Anterior cingulate cortex (tissue), 58 donors: ENCODE measurements at places on chromosomes 5 and 9.
A peak's percentile ranks its signal among the peaks of the same experiment; 100 is the strongest.

GRCh38 chr9:16272776-16273175 lies 597.7 kb downstream of the BNC2 start:
- no peak for DNase-seq

DNA sequence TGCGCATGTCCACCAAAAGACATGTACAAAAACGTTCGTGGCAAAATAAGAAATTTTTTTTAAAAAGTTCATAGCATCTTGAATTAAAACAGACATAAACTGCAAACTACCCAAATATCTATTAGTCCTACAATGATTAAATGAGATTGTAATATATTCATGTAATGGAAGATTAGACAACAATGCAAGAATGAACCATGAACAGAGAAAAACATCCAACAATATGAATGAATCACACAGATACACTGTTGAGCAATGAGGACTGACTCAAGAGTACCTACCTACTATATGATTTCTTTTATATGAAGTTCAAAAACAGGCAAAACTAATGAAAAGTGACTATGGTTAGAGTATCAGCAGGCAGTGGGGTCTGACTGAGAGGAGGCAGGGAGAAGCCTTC lies 17.9 kb upstream of the CTNNAL1 start:
- no peak for DNase-seq

DNA sequence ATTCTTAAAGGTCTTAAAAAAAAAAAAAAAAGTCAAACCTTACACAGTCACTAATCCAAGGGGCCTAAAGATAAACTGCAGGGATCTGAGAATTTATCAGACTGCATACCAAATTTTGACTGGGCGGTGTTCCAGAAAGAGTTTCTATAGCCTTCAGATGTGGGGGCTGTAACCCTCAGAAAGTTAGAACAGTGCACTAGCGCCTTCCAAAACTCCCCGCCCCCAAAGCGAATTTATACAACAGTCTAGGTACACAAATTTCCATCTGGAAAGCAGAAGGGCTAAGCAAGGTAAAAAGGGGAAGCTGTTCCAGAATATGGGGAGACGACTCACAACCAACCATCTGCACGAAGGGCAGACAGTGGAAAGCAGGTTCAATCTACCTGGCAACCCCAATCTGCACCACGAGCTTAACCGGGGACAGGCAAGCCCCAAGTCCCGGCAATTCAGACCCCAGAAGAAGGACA lies 813 bp downstream of the ERMP1 start:
- DNase-seq: no peak

DNA sequence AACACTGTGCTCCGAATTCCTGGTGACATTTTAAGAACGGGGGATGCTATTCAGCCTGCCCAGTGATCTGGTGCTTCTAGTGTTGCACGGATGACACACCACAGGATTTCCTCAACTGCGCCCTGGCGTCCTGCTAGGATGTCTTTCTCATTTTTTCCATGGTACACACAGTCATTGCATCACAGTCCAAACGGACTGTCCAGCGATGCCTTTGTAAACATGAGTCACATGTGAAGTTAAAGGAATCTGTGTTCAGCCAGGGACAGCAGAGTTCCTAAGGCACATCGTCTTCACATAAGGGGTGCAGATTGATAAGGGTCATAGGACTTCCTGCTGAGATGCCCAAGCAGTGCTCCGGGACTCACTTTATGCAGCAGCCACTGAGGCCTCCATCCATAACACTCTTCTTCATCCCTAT lies 9.3 kb upstream of the PTPN3 start:
- DNase-seq: no peak

DNA sequence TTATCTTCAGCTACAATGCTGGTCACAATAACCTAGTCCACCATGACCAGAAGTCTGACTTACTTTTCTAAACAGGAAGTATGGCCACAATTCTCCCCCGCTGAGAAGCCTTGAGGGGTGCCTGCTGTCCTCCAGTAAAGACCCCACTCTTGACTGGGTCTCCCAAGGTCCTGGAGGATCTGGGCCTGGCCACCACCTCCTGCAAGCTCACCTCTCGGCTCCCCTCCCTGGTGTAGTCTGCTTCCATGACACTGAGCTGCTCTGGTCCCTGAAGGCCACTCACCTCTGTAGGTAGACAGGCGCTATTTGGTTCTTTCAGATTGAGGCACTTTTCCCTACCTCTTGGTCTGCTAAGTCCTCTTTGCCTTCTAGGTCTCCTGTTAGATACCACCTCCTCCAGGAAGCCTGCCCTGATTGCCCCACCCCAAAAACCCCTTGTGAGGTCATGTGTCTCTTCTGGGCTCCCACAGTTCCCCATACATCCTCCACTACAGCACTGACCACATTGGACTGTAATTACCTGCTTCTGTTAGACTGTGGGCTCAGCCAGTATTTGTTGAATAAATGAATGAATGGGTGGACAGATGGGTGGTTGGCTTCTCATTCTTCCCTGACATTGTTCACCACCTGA lies 62.6 kb upstream of the IER5L start:
- DNase-seq: no peak

- DNase-seq: no peak
These were observed 2.6 kb upstream of the DAB2IP start for GRCh38 chr9:121648799-121649198.

DNA sequence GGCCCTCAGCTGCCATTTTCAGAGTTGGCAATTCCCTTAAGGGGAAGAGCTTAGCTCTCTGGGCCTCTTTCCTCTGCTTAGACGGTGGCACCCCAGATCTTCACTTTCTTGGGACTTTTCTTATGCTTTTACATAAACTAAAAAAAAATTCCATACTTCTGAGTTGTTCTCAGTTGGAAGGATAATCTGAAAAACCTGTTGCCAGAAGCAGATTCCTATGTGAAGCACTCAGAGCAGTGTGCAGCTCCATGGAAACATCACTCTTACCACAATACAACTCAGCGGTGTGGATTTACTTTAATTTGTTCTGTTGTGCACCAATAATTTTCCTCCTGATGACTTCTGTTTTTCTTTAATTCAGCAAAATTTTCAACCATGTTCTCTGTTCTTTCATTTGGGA lies 44.1 kb upstream of the MROH2B start:
- no peak for DNase-seq

DNA sequence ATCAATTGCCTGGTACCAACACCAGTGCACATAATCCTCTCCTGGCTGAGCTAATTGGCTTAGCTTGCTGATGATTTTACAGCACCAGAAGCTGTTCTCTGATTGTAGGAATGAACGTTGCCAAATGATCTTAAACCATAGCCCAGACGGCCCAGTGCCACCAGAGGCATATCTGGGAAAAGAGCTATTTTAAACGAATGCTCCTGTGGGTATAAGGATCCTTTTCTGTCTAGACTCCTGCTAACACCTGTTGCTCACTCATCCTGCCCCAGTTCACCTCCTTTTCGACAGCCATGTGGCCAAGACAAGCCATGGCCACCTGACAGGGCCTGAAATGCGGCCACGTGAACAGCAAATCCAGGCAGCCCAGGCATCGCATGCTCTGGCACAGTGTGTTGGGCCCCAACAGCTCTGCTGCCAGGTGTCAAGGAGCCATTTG lies 289.9 kb upstream of the SLC30A5 start:
- no peak for DNase-seq

DNA sequence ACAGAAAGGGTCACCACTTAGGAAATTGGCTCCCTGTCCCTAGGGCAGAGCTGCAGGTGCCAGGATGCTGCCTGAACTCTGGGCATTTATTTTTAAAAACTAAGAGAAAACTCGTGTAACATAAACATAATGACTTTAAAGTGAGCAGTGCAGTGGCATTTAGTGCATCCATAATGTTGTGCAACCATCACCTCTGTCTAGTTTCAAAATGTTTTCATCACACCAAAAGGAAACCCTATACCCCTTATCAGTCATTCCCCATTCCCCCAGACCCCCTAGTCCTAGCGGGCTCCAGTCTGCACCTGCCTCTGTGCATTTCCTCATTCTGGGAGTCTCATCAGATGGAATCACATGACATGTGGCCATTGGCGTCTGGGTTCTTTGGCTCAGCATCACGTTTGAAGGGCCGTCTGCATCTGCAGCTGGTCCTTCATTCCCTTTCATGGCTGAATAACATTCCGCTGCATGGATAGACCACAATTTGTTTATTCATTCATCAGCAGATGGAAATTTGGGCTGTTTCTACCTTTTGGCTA lies 55.8 kb downstream of the NSG2 start:
- DNase-seq: no peak

DNA sequence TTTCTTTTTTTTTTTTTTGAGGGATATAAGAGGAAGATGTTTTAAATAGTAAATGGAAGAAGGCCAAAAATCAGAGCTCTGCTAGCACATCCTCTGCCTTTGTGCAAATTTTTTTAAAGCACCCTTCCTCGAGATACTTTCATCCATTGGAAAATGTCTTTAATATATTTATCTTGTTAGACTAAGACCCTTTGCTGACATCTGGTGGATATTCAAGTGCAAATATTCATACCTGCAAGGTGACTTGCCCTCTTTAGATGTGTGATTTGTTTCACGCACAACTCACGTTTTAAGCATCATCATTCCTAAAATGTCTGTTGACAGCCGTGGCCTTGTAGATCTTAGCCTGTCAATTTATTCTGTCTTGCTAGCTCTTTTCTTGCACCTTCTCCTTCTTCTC lies 258.5 kb downstream of the AGTPBP1 start:
- no peak for DNase-seq

GRCh38 chr9:569296-569695 lies 272.2 kb upstream of the DMRT1 start:
- DNase-seq: no peak

DNA sequence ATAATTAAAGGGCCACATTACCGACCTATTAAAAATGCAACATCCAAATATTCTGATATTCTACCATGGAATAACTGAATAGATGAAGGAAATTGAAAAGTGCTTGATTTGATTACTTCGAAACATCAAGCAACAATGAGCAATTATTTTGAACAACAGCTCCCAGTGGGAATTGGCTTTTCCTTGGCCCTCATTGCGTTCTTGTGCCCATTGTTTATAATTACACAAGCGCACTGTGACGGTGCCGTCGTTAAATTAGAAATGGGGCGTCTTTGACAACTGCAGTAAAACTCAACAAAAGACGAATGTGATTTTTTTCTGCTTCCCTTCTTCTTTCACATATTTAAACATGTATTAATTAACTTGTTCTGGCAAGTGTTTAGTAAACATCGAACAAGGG lies 61.6 kb downstream of the CDH6 start:
- no peak for DNase-seq

GRCh38 chr5:41266377-41266776 lies 53.0 kb upstream of the C6 start:
- no peak for DNase-seq

- peak; percentile 12 for DNase-seq
These were observed 235.7 kb downstream of the ICE1 start for GRCh38 chr5:5658226-5658625.

GRCh38 chr5:116281309-116281708 lies 196.5 kb downstream of the COMMD10 start:
- DNase-seq: no peak

GRCh38 chr5:1665231-1665630 lies 134.4 kb downstream of the MRPL36 start:
- DNase-seq: no peak

DNA sequence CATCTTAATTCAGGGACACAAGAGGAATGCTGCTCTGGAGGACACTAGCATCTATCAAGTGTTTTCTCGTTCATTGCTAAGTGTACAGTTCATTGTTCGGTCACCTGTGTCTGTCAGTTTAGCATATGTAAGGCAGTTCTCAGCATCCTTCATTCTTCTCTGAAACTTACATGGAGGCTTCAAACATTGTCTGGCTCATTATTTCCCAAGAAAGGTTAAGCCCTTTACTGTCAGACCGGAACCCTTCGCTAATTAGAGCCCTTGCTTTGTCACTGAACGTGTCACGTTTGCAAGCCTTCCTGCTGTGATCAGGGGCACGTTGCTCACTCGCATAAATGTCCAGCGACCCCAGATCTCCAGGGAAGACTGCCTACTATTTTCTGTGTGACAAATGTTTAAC lies 62.3 kb upstream of the RIOK2 start:
- DNase-seq: no peak

- no peak for DNase-seq
These were observed at the start of gene DBH for GRCh38 chr9:133635533-133636531. TSS of gene DBH (plus strand) at chr9:133636363. CDS start at chr9:133636372, 9 bp downstream.

DNA sequence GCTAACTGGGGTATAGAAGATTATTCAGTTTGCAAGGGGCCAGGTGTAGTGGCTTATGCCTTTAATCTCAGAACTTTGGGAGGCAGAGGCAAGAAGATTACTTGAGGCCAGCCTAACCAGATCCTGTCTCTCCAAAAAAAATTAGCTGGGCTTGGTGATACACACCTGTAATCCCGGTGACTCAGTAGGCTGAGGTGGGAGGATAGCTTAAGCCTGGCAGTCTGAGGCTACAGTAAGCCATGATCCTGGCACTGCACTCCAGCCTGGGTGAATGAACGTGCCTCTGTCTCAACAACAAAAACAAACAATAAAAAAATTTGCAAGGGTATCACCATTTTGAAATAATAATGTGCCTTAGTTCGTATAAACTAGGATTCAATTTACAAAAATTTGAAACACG lies 51.3 kb downstream of the BAAT start:
- DNase-seq: no peak

GRCh38 chr5:167348980-167349379 lies 942.5 kb upstream of the WWC1 start:
- no peak for DNase-seq

- DNase-seq: no peak
These were observed 564.9 kb upstream of the TUSC1 start for GRCh38 chr9:26243029-26243697.

DNA sequence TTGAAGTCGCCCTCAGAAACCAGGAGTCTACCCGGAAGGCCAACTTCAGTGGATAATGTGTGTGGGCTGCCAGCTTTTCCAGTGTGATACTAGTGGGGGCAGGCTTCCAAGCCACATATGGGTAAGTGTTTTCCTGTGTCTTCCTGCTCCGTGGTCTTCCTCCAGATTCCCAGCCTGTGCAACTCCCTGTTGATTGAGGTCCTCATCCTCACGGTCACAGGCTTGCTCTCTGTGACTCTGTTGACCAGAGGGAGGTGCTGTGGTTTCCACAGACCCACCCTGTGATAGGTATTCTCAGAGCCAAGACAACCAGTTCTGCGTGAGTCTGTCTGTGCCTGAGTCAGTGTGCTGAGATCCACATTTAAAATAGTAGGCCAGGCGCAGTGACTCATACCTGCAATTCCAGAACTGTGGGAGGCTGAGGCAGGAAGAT lies 388.0 kb upstream of the IRX2 start:
- no peak for DNase-seq

DNA sequence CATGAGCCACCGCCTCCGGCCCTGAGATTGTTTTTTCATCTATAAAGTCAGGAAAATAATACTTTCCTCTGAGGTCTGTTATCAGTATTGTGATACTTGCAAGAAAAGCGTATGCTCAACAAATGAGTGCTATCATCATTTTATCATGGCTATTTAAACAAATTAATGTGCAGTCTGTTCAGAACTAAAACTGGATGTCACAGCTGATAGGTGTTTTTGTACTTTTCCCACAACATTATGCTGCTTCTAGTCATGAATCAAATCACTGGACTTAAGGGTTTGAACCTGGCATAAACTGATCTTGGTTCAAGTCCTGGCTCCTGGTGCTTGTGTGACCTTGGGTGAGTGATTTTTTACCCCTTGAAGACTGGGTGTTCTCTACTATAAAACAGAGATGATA lies 21.4 kb upstream of the PHF19 start:
- DNase-seq: no peak

- DNase-seq: no peak
These were observed 182.7 kb downstream of the NR3C1 start for GRCh38 chr5:143220748-143221251.

GRCh38 chr9:115194216-115194615 lies 76.3 kb upstream of the TNC start:
- no peak for DNase-seq
